ENCODE measurements at places on chromosomes 2 and 18. TPM values are rescaled to one million over a fixed set of nuclear protein-coding genes. Genes with fewer than 3 reads are reported as not detected.

Gene DSC1
- 0.85 TPM for total RNA-seq

Gene DTNA
- 360 TPM for total RNA-seq

Gene CNGA3
- total RNA-seq, result 1.0 TPM

Gene SCN2A
- total RNA-seq, result 171 TPM

Gene FZD7
- 3.4 TPM for total RNA-seq

Gene INSIG2
- total RNA-seq, result 35.6 TPM

Gene MAP3K19
- total RNA-seq, result not detected

Gene PAX8
- 1.0 TPM for total RNA-seq

Gene ABCG5
- not detected for total RNA-seq

Gene SLC4A5
- total RNA-seq, result 8.0 TPM

Gene MEMO1
- 49.2 TPM for total RNA-seq

Gene FOXD4L1
- 0.28 TPM for total RNA-seq

Gene CNDP1
- total RNA-seq, result 126 TPM

Gene FSHR
- total RNA-seq, result 3.2 TPM
